Stimulated activated CD8-positive, alpha-beta memory T cell treated with anti-CD3 and anti-CD28 coated beads, Interleukin-7, amount 100 ng/mL, for 4 hours (primary cell): ENCODE measurements at places on chromosomes 12 and 14.

- no peak for DNase-seq
Measured at GRCh38 chr12:104460973-104461698, 4.4 kb downstream of the CHST11 start.

- DNase-seq = no peak
Measured at GRCh38 chr12:7034464-7034863, 16.2 kb upstream of the LPCAT3 start.

DNA sequence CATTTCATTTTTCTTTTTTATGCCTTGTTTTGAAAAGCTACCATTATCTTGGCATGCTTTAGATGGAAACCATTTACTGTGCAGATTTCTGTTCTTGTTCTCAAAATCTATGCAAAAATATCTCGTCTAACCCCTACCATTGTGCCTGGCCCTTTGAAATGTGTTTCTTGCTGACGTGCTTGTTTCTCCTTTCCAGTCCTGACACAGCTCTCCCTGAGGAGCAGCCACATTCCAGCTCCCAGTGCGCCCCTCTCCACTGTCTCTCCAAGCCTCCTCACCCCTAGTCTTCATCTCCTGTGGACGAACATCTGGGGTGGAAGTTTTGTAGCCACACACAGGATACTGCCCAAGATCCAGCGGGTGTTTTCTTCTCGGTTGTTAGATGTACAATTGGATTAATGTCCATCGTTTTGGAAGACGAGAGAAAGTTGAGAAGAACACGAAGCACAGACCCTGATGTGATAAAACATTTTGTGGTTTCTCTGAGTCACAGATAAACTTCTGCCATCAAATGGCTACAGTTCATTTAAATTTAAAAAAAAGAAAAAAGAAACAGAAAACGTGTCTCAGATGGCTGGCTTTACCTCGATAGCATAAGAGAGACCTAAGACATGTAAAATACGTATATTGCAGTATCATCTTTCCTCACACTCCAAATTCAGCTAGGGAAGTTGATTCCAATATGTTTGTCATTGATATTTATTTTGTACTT is 21.9 kb upstream of the FGD4 start:
- no peak for DNase-seq

DNA sequence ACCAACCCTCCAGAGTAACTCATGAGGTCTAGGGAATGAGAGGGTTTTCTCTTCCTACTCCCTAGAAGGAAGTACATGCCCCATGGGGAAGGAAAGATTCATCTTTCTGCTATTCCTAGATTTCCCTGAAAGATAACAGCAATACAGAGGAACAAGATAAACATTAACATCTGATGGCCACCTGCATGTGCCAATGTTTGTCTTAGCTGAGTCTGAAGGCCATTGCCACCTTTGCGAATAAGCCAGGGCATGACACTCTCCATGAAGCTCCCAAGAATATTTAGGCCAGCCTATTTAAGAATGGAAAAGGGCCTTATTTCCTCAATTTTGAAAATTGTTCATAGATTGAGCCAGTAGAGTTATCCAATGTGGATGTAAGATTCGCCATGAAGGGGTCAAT is 26.0 kb downstream of the IGF1 start:
- no peak for DNase-seq

DNA sequence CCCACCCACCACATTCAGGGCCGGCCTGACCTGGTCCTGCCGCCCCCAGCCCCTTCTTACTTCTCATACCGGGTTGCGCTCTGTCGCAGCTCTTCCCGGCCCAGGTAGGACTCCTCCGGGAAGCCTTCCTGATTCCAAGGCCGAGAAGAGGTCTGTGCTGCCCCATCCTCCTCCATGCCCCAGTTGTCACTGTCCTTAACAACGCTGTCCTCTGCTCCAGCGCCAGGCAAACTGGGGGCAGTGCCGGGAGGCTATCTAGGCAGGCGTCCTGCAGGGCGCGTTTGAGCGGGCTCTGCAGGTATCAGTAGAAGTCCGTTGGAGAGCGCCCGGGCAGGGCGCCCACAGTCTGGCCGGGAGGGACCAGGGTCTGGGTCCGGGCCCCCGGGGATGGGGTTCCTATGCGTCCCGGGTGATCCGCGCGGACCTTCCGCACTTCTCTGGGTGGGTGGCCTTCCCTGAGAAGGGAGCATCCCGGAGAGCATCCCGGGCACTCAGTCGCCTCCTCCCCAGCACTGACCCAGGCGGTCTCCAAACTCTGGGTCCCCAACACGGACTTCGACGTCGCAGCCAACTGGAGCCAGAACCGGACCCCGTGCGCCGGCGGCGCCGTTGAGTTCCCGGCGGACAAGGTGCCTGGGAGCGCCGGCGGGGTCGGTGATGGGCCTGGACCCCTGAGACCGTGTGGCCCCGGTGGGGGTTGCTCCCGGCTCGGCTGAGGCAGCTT is 900 bp downstream of the AMN start:
- DNase-seq = no peak

DNA sequence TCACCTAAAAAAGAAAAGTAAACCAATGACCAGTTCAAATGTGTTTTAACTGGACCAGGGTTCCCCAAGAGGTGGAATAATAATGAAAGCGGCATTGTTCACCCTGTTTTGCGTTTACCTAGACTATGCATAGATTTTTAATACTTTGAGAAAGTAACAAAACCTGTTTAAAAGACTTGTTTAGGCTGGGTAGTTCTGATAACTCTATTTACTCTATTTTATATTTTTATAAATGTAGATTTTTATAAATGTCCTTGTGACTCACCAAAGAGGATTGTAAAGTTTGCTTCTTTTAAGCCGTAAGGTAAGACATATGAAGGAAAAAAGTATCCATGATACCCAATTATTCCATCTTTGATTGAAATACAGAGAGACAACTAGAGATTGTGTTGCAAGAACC is 288.0 kb upstream of the NPAS3 start:
- DNase-seq = no peak

DNA sequence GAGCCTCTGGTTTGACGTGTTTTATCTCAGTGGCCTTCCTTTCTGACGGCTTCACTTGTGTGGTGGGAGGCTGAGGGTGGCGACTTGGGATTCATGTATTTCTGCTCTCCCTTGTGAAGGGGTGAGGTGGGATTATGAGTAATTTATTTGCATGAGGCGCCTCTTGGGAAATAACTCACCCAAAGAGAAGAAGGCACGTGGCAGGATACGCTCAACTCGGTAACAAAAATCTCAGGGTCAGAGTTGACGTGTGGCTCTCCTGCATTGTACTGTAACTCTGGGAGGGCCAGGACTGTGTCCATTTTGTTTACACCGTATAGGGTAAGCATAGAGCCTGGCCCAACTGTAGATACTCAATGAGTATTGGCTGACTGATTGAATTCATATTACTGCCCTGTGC is 14.6 kb upstream of the C1S start:
- DNase-seq = no peak

DNA sequence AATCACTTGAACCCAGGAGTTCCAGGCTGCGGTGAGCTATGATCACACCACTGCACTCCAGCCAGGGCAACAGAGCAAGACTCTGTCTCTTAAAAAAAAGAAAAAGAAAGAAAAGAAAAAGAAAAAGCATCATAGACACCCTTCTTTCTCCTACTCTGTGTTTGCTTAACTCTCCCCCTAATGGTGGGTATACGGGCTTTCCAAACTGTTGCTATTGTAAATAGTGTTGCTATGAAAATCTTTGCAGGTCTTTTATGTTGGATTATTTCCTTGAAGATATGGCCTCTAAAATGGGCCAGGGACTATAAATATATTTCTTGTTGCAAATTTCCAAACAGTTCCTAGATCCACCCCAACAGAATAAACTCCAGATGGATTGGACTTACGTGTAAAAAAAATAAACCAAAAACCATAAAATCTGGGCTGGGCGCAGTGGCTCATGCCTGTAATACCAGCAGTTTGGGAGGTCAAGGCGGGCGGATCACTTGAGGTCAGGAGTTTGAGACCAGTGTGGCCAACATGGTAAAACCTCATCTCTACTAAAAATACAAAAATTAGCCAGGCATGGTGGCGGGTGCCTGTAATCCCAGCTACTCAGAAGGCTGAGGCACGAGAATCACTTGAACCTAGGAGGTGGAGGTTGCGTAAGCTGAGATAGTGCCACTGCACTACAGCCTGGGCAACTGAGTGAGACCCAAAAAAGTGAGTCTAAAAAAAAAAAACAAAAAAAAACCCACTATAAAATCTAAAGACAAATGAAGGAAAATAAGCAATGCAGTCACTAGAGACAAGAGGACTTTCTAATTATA is 25.9 kb downstream of the NFKBIA start:
- no peak for DNase-seq

GRCh38 chr12:117408161-117408791 is 46.9 kb upstream of the NOS1 start:
- DNase-seq = no peak

GRCh38 chr12:124747426-124748161 is 116.1 kb downstream of the SCARB1 start:
- no peak for DNase-seq

- DNase-seq = no peak
Measured at GRCh38 chr12:93667672-93668071, 9.5 kb upstream of the CRADD start.

GRCh38 chr12:115456946-115457689 is 773.1 kb upstream of the TBX3 start:
- DNase-seq = no peak

GRCh38 chr14:24399999-24400718 is 1.4 kb downstream of the NYNRIN start:
- DNase-seq = no peak

DNA sequence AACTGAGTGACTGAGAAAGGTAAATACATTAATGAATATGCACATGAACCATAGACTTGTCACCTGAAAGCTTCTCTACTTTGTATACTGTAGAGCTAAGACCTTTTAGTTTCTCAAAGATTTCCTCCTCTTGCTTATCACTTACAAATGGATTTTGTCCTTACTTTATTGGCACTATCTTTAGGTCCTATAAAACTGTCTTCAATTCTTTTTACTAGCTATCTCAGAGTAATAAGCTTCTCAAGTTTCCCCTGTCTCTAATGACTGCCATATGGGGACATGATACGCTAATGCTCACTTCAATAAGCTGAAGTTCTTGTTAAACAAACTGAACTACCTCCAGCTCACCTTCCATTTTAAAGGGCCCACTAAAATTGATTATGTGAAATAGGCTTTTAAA is 468.2 kb upstream of the CCDC196 start:
- DNase-seq = no peak

- no peak for DNase-seq
Measured at GRCh38 chr12:5771756-5772155, 173.3 kb downstream of the ANO2 start.

DNA sequence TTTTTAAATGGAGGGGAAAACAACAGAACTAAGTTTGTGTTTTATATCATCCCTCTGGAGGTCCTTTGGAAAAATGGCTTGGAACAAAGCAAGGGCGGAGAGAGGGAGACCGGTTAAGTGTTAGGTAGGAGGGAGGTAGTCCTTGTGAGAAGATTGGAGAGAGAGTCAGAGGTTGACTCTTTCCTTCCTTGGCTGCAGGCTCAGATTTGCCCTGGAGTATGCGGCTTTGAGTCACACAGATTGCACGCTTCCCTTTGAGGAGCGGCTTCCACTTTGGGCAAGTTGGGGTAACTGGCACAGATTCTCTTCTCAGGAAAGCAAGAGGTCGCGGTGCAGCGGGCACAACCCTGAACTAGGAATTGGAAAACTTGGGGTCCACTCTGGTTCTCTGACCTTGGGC is 9.9 kb downstream of the SOCS2 start:
- no peak for DNase-seq

- no peak for DNase-seq
Measured at GRCh38 chr12:112851024-112851777, 55.6 kb upstream of the OAS1 start.

- no peak for DNase-seq
Measured at GRCh38 chr14:23464700-23465099, 4.8 kb upstream of the NGDN start.

DNA sequence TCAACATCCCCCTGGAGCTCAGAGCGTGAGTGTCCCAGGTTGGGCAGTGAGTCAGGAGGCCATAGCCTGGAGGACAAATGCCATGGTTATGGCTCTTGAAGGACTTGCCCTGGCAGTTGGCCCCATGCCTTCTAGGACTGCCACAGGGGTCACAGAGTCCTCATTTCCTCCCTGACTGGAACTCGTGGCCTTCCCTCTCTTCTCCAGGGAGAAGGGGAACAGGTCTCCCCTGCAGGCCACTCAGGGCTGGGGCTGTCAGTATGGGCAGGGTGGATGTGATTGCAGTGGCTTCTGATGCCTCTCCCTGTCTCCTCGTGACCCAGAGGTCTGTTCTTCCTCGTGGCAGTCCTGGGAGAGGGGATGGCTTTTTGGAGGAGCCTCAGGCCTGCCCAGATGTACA is 70.7 kb downstream of the ADCK1 start:
- no peak for DNase-seq

GRCh38 chr14:60984196-60984595 is 3.2 kb downstream of the SLC38A6 start:
- DNase-seq = no peak

- DNase-seq = no peak
Measured at GRCh38 chr12:106724116-106724515, 50.4 kb upstream of the RIC8B start.

- DNase-seq = no peak
Measured at GRCh38 chr14:71613168-71613567, 319.1 kb upstream of the RGS6 start.

- no peak for DNase-seq
Measured at GRCh38 chr12:128944956-128945355, 91.7 kb downstream of the GLT1D1 start.

DNA sequence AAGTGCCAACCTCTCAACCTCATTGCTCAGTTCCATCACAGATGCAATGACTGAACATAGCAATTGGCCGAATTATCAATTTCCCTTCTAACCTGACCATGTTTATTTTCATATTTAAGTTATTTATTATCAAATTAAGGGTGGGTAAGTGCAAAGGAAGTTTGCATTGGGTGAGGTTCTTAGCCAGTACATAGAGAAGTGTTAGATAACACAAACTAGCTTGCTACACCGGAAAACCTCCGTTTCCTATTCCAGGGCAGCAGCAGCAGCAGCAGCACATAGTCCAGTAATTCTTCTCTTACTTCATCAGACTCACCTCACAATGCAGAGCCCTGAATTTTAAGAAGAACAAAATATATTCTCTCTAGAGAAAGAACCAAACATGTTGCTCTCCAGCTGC is 200.5 kb upstream of the OR4E1 start:
- DNase-seq = no peak
